ENCODE measurements at places on chromosomes 13 and 19.

- no peak for DNase-seq
These were observed 17.3 kb downstream of the DOT1L start for GRCh38 chr19:2180881-2181632.

GRCh38 chr13:110236831-110237261 is 70.1 kb downstream of the COL4A1 start:
- DNase-seq, result no peak

DNA sequence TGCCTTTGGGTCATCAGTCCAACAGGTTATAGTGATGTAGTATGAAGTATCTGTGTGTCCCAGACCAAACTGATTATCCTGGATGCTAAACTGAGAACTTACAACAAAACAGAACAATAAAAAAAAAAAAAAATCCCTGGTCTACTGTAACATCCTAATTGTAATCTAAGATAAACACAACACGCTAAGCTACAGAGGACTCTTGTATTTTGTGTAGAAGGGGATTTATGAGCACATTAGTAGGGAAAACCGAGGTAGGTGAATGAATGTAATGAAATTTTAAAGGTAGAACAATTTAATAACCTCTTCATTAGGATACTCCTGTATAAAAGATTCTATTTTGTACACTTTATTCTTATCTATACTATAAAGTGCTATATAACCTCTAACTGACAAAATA is 424.1 kb downstream of the NDFIP2 start:
- no peak for DNase-seq

DNA sequence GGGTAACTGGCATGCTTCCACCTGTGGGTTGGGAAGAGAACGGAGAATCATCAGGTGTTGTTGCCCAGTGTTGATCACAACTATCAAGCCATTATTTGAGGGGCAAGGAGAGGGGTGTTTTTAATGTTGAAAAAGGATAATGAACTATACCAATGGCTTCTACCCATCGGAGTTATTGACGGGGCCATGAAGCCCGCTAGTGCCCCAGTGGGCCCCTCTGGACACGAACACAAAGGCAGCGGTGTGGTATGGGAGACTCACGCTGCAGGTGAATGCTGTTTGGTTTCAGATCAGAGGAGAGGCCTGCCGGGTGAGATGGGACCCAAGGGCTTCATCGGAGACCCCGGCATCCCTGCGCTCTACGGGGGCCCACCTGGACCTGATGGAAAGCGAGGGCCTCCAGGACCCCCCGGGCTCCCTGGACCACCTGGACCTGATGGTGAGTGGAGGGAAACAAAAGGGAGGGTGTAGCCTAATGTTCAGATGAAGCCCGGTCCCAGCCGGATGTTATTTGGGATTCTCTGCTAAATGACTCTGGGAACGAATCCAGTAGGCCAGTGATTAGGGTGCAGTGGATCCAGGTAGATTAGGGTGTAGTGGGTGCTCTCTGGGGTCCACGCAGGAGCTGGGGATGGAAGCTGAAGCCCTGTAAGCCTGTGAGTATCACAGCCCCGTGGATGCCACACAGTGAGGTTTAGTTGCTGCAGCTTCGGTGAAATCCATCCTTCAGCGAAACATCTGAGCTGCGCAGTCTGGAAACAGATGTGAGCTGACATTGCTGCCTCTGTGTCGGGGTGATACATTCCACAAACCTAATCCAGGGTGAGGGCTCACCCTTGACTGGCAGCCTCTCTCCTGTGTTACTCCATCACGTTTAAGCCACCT is 111.3 kb downstream of the RAB20 start:
- DNase-seq, result no peak

- DNase-seq, result peak; percentile 82
These were observed 459 bp downstream of the MIDN start for GRCh38 chr19:1248786-1249297.

DNA sequence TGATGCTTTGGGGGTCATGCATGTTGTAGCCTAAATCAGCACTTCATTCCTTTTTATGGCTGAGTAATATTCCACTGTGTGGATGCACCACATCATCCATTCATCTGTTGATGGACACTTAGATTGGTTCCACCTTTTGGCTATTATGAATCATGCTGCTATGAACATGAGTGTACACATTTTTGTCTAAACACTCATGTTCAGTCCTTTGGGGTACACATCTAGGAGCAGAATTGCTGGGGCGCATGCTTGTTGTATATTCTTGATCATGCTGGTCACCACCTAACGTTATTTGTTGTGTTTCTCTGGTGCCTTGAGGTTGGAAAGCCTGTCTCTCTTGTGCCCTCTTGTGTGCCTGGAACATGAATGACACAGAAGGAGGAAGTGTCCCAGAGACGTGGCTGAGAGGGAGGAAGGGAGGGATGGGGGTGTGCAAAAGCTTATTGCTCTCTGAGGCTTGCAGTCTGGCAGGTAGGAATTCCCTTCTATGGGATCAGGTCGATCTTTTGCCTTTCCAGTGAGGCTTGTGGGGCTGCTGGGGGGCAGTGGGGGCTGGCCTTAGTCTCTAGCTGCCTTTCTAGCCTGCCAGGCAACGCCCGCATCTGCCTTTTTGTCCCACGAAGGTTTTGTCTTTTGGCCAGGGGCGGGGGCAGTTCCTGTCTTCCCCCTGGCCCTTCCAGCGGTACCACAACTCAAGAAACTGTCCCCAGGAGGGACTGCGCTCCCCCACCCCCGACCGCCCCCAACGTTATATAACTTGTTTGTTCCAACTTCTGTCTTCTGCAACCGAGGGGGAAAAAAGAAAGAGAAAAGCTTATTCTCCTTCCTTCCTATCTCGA is 7.6 kb downstream of the KLHL26 start:
- DNase-seq, result no peak

DNA sequence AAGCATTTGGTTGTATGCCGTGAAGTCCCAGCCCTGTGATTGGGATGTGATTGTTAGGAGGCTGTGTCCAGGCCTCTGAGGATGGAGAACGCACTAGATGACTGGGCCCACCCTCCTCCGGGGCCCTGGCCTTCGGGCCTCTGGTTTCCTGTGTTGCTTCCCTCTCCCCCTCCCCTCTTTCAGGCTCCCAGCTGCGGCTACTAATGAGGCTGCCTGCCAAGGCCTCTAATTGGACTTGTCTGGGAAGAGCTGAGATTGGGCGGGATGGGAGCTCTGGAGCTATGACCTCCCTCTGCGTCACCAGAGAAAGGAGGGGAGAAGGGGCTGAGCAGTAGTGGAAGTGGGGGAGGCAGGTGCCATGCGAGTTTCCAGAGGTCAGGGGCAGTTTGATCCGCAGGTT is 9.9 kb downstream of the PTH2 start:
- DNase-seq, result no peak

GRCh38 chr19:13008926-13009787 is 13.9 kb downstream of the NFIX start:
- DNase-seq, result no peak

- no peak for DNase-seq
These were observed 2.1 kb downstream of the ATP12A start for GRCh38 chr13:24682353-24682752.

DNA sequence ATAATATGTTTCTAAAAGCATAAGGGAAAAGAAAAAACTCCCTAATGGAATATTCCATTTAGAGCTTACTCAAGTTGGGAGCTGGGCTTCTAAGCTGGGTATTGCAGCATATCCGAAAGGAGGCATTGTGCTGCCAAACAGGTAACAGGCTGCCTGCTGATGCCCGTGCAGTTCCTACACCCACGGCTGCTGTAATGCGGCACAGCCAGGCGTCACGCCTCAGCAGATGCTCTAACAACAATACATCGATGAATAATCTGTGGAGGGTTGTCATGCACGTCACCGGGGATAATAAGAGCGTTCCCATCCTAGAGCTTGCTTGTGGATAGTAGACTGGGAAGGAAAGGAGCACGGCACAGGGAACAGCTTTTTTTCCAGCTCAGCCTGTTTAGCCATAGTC is 1582.1 kb upstream of the SLC10A2 start:
- DNase-seq, result no peak

DNA sequence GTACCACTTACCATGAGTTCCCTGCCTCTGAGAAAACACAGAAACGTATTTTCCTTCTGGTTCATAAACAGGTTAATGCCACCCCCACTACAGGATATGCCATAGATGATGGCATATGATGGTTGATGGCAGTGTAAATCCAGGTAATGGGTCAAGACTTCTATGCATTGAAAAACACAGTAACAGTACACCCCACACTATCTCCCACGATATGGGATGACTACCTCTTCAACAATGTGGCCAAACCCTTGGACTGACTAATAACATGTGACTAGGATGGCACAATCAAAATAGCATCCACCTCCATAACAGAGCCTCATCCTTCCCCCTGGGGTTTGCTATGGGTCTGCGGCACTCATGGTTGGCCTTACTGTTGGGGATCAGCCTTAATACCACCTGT is 22.0 kb downstream of the ZNF235 start:
- DNase-seq, result no peak

DNA sequence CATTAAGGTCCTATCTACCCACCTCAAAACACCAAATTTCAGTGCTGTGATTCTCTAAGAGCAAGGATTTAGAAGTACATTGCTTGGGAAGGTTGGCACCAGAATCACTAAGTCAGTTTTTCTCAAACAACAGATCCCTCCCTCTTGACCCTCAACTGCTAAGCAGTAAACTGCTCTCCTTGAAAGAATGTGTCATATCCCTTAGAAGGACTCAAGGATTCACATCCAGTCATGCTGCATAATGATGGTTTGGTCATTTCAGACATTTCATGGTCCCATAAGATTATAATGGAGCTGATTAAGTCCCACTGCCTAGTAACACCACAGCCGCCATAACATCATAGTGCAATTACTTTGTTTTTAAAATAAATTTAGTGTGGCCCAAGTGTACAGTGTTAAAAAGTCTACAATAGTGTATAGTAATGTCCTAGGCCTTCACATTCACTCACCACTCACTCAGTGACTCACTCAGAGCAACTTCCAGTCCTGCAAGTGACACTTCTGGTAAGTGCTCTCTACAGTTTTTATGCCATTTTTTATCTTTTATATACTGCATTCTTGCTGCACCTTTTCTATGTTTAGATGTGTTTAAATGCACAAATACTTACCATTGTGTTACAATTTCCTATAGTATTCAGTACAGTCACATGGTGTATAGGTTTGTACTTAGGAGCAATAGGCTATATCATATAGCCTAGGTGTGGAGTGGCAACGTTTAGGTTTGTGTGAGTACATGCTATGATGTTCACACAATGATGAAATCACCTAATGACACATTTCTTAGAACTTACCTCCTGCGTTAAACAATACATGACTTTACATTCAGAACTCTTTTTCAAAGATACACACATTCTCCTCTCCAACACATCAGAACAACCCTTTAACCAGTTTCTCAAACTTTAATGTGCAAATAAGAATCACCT is 15.7 kb upstream of the CCDC169 start:
- DNase-seq, result no peak

GRCh38 chr19:1618157-1619093 is 13.2 kb upstream of the UQCR11 start:
- no peak for DNase-seq

GRCh38 chr19:42348211-42348610 is 22.8 kb downstream of the MEGF8 start:
- no peak for DNase-seq

- no peak for DNase-seq
These were observed 46.1 kb downstream of the LATS2 start for GRCh38 chr13:21015284-21015683.

- DNase-seq, result peak; percentile 6
These were observed 33.8 kb downstream of the COL4A2 start for GRCh38 chr13:110340812-110341444.

- DNase-seq, result no peak
These were observed 19.0 kb downstream of the NLRP7 start for GRCh38 chr19:54928299-54928698.

DNA sequence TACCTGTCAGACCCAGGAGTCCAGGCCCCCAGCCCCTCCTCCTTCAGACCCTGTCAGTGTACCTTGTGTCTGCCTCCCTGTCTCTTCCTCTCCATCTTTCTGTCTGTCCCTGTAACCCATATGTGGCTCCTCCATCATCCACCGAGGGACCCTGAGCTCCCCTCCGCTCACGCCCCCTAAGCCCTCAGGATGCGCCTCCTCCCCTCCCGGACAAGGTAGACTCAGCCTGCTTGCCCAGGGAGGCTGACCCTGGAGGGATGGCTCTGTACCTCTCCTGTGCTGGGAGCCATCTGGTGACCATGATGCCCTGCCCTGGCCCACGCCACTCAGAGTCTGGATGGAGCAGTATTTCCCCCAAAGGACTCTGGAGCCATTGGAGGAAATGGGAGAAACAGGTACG is 1.0 kb upstream of the CAPN12 start:
- no peak for DNase-seq

DNA sequence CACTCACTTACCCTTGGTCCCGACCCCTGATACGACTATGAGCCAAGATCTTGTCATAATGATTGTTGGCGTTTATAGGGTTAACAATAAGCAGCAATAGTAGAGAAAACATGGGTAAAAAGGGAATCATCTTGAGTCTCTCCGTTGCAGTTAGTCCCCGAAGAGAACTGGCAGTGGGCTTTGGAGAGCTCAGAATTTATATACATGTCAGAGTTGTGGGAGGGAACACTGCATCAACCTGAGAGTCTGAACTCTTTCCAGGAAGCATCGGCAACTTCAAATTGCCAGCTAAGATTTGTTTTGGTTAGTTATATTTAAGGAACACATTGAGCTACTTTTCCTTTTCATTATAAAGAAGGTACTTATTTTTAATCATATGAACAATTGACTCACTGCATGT is at the start of gene POSTN:
TSS of gene POSTN (minus strand) at position 172 of the 400 bp plus-strand sequence. CDS start at position 130, 42 bp downstream.
- DNase-seq, result no peak

DNA sequence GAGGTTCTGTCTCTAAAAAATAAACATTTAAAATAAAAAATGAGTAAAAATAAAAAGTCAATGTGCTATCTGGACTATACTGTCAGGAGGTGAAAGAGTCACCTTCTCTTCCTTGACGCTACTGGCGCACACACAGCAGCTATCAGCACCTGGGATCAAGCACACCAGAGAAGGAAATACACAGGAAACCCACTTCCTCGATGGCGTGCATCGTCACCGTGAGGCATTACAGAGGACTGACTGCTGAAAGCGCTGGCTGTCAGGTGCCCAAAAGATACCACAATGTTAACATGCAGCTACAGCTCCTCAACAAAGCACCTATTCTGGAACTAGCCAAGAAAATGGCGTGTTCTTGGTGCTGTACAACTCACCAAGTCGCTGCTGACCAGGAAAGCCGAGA is 6.1 kb downstream of the SLC35E1 start:
- peak; percentile 85 for DNase-seq

All from T follicular helper cell (primary cell).